Activated naive CD8-positive, alpha-beta T cell treated with anti-CD3 and anti-CD28 coated beads, Interleukin-2, amount 10 ng/mL, durations not matched to agents 7 days and 5 days (primary cell): ENCODE measurements at places on chromosomes 12 and 14. TPM values are rescaled to one million over a fixed set of nuclear protein-coding genes. Genes with fewer than 3 reads are reported as not detected.
A peak's percentile ranks its signal among the peaks of the same experiment; 100 is the strongest.

DNA sequence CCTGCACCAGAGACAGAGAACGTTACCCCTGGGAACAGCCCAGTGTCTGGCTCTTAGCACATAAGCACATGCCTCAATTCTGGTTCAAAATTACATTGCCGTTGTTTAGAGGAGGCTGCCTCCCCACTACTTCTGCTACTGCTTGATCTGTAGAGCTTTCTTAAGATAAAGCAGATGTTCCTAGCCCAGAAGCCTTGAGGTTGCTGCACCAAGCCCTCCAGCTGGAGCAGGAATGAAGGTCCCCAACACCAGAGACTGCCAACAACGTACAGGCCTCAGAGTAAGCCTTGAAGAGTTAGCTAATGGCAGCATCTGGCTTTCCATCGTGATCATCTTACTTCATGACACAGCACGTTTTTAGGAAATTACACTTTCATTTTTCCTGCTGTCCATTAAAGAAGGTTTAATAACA is 34.7 kb upstream of the AMIGO2 start:
- DNase-seq, result no peak

GRCh38 chr12:101653503-101653902 is 43.9 kb upstream of the CHPT1 start:
- no peak for DNase-seq

DNA sequence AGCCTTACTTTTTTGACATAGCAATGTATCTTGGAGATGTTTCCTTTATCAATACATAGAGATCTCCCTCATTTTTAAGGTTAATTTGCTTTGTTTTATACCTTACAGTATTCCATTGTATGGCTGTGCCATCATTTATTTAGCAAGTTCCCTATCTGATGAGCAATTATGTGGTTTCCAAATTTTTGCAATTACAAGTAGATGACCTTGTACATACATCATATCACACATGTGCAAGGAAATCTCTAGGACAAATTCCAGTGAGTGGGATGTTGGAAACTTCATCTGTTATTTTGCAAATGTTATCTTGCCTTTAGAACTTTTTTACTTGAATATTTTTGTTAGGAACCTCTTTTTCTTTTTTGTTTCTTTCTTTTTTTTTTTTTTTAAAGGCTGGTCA is 49.7 kb downstream of the DRAM1 start:
- no peak for DNase-seq

- DNase-seq, result no peak
These were observed 179.9 kb downstream of the BTG1 start for GRCh38 chr12:91965781-91966180.

DNA sequence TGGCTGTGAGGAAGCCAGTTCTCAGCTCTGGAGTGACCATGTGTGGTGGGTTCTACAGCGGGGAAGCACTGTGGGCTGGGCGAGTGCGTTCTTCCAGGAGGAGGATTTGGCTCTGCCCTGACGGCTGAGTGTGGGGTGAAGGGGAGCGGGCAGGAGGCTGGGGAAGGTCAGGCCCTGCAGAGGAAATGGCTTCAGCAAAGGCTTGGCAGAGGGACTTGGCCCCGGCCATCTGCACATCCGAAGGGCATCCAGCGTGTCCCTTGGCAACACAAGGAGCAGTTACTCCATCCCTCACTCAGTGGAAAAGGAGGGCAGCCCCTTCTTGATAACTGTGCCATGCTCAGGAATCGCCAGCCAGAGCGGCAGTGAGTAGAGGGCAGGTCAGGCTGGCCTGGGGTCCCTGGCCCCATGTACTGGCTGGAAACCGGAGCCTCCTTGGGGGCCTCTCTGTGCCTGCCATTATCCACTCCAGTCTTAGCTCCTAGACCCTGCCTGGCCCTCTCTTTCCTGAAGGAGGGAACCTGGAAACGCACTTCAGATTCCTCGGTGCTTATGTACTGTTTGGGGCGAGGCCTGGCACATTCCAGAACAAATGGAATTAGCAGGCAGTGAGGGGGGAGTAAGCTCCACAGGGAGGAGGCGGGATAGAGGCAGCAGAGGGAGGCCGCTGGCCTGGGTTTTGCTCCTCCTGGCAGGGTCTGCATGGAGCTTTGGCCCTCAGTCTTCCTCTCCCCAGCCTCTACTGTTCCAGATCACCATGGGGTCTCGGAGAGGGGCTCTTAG is 133.6 kb upstream of the NCOR2 start:
- no peak for DNase-seq

DNA sequence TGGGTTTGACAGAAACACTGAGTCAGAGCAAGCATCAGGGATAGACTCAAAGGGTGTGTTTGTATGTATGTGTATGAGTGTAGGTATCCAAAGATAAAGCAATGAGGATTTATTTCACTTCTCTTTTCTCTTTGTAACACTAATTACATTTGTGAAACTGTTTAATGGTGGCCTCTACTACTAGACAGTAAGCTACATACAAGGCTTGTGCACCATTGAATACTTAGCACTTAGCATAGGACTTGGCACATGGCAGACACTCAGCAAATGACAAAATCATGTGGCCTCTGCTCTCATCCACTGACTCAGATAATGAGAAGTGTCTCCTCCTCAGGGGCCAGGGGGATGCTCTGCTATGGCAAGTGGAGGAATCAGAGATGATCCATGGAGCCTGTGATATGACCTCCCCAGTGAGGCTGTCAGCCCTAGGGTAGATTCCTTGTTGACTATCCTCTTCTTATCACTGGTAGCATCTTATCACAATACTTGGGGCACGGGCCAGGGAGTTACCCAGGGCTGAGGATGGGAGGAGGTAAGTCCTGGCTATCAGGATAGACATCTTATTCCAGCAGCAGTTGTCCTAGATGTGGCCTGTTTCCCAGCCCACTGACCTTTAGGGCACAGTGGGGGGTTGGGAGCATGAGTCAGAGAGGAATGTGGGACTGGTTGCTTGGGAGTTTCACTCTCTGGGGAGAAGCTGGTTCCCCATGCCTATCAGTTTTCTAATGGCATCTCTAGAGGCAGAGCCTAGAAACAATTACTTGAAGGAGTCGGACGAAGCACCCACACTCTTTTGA is 71.2 kb upstream of the HOXC13 start:
- no peak for DNase-seq

DNA sequence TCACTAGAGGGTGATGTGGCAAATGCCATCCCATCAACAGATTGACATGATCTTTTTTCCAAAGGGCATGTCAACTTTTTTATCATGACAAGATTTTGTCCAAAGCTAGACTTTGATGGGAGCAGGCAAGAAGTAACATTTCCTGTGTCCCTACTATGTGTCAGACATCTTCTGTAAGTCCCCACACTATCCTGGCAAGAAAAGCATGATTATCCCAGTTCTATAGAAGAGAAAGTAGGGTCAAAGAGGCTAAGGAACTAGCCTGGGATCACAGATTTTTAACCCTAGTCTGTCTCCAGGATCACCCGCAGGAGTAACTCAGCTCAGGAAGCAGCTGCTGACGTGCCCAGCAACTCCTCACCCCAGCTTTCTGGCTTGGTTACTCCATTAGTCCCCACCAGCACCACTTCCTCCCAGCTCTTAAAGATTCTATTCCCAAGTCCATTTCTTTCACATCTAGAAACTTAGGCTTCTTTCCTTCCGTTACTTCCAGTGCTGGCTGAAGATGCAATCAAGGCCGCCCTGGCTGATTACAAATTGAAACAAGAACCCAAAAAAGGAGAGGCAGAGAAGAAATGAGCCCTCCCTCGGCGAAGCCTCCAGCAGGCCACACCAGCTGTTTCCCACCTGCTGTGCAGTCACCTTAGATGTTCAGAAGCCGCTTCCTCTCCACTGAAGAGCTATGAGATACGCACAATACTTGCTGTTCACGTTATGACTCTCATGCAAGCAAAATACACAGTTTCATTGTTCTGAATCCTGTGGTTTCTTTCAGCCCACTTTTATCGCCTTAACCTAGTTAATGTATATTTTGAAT is 6.2 kb downstream of the ISCU start:
- peak; percentile 67 for DNase-seq

GRCh38 chr12:109875572-109876131 is 4.7 kb downstream of the GLTP start:
- no peak for DNase-seq

DNA sequence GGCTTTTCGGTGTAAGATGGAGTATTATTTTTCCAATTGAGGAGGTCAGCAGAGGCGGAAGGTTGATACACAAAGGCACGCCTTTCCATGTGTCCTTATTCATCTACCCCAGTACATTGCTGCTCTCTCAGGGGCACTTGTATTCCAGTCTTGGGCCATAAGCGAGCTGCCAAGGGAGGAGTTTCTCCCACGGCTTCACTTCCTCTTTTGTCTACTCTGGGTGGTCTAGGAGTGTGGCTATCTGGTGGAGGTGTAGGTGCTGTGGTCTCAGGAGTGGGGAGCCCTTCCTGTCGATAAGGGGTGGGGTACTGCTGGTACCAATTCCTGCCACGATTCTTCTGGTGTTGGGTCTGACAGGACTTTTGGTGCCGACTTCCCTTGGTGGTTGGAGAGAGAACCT is 73.4 kb downstream of the GAS2L3 start:
- DNase-seq, result no peak

DNA sequence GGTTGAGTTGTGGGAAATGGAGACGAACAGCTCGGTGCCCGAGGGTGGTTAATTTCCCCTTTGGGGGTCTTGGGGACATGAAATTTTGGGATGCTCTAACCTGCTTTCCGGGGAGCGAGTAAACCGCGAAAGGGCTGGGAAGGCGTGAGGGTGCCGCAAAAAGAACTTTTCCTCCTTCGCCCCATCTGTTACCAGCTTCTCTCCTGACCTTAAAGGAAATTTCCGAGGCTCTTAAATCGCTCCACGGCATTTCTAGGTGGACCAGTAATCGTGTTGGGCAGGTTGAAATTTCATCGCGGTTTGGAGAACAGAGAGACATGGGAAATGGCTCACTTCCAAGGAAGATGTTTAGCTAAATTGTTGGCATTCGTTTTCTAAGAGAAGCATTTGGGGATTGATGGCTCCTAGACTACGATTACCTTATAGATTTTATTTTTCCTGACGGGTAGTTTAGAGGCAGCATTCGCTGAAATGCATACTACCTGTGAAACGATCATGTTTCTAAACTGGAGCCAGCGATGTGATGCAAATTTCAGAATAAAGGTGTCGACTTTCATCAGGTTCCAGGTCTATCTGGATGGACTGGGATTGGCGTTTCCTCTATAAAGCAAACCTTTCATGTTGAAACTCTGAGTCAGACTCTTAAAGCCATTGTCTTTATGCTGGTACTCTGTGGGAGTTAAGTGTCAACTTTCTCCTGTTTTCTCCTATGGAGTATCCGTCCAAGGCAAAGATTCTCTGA is 414.5 kb downstream of the PCNX1 start:
- no peak for DNase-seq

- no peak for DNase-seq
These were observed 771.6 kb downstream of the RPS29 start for GRCh38 chr14:48814562-48814961.

DNA sequence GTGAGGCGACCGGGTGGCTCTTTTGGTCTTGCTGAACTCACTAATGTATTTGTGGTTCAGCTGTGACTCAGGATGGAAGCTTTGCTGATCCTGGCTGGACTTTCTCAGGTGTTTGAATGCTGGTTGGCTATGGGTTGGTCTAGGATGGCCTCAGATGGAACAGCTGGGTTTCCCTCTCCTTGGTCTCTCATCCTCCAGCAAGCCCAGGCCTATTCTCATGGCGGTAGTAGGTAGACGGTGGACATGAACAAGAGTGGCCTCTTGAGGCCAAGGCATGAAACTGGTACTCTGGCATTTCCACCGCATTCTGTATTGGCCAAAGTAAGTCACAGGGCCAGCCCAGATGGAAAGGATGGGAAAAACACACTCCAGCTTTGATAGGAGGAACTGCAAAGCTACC is 11.8 kb upstream of the POLR3B start:
- DNase-seq, result no peak

GRCh38 chr14:76761960-76762410 is 717 bp downstream of the VASH1 start:
- DNase-seq, result no peak

DNA sequence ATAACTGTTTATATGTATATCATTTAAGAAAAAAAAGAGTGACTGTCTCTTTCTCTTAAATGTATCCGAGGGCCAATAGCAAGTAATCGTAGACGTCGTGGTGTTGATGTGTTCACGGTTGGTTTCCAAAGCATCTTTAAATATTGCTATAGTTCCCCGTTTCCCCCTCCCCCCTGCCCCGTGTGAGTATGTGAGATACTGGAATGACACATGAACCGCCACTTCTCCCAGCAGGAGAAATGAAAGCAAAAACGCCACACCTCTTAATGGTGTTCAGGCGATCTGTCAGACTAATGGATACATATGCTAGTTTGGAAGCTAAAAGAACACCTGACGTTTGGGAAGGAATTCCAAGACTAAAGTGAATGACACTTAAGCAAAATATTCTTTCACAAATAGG is 258.3 kb downstream of the FOXN3 start:
- DNase-seq, result no peak

GRCh38 chr14:69043596-69044260 is 64.6 kb upstream of the ACTN1 start:
- DNase-seq, result no peak

DNA sequence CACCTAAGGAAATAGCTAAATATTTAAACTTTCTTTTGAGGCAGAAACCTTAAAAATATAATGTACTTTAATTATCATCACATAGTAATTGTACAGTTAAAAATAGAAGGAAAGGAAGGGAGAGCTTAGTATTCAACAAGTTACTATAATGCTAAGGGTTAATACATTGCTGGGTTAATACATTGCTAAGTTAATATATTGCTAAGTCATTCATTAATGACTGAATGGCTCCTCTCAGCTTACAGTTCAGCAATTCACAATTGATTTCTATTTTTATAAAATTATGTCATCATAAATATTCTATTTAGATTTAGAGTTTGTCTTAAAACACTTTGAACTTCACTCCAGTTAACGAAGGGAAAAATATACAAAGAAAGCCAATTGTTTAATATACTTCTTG is 207.9 kb downstream of the BMP4 start:
- no peak for DNase-seq

DNA sequence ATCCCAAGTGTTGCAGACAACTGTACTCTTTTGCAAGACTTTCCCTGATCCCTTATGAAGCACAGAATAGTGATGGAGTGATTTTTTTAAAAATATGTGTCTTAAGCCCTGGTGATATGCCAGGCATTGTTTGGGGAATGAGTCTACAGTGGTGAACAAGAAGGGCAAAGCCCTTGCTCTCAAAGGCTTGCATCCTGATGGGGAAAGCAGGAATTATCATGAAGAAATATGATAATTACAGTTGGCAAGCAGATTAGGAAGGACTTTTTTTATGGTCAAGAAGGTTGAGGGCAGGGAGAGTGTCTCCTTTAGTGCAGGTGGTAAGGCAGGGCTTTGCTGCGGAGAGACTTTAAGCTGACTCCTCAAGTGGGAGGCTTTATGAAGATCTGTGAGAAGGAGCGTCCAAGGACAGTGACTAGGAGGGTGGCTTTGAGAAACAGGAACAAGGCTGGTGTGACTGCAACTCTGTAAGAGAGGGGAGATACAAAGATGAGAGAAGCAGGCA is 100.2 kb downstream of the SYNE2 start:
- DNase-seq, result no peak

GRCh38 chr12:118467641-118468305 is 91.4 kb downstream of the SUDS3 start:
- no peak for DNase-seq

TMEM132C gene
- not detected for total RNA-seq

RND1 gene
- total RNA-seq, result 4.9 TPM

RFX4 gene
- not detected for total RNA-seq

PLEKHD1 gene
- 0.08 TPM for total RNA-seq

GYS2 gene
- total RNA-seq, result 0.17 TPM

ZDHHC22 gene
- not detected for total RNA-seq

CEP83 gene
- 13.2 TPM for total RNA-seq

CAPS2 gene
- 9.9 TPM for total RNA-seq
